Ovary (tissue), 10 donors: ENCODE measurements at places on chromosomes 1 and 21. TPM values are rescaled to one million over a fixed set of nuclear protein-coding genes. Genes with fewer than 3 reads are reported as not detected.

The KRTAP20-4 gene
- not detected for polyA plus RNA-seq

DNA sequence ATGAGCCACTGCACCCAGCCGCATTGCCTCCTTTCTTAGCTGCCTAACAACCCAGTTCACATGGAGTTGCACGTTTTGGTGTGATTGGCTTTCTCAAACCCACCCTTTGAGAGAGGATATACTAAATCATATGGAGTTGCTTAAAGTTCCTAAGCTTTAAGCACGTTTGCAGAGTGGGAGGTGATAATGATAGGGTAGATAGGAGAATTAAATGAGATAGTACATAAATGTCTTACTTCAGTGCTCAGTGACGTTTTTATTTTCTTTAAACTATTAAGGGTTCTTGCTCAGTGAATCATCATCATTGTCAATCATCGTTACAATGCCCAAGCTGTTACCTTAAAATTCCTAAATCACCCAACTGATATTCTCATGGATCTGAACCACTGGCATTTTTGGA, 2.9 kb upstream of the SH3D21 start:
- H3K27ac ChIP-seq: no peak overlapping the region
- no peak overlapping the region for H3K4me3 ChIP-seq
- H3K27me3 ChIP-seq: no peaks in the 10 kb centered on the region
- H3K4me1 ChIP-seq: peaks cover 6% of the 10 kb centered on the region
- DNase-seq: no peak
- H3K36me3 ChIP-seq: no peaks in the 10 kb centered on the region

DNA sequence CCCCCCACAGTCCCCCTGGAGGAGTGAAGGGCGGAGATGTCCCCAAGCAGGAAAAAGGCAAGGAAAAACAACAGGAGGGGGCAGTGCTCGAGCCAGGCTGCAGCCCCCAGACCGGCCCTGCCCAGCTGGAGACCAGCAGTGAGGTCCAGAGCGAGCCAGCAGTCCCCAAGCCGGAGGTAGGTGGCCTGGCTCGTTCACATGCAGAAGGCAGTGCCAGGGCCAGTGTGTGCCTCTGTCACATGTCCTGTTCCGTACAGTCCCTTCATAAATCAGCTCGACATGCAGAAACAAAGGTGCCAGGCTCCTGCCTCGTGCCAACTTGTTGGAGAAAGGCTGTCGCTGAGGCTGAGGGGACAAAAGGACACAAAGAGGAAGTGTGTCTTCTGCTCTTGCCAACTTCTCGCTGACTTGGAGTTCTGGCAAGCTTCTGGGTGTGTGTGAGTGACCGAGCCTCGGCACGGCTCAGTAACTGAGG, 24.1 kb upstream of the MPZL1 start:
- H3K27me3 ChIP-seq: no peaks in the 10 kb centered on the region
- no peak overlapping the region for H3K4me3 ChIP-seq
- no peak for DNase-seq
- no peaks in the 10 kb centered on the region for H3K36me3 ChIP-seq
- H3K27ac ChIP-seq: no peak overlapping the region
- H3K4me1 ChIP-seq: no peaks in the 10 kb centered on the region

DNA sequence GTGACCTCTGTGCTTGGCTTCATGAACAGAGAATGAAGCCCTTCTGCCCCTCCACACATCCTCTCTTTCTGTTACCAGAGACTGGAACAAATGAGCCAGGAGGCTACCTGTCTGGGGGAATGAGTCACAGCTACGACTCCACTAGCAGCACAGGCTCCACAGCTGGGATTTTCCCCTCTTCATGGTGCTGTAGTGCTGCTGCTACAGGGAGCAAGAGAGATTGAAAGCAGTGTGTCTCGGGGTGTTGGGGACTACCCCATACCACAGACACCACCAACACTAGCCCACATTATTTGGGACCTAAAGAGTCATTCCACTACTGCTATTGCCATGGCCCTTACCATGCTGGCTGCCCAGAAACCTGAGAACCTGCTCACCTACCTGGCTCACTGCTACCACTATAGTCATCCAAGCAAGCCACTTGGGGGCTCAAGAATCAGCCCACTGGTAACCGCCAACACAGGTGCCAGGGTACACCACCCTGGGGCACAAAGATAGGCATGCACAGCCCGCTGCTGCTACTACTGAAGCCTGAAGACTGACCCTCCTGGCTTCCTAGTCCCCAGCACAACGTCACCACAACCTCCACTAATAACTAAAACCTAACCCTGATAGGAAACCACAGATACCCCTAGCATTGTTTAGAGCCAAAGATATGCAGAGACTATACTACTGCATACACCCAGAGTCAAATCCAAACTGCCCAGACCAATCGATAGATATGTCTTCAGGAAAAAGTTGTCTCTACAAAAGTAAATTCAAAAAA, 17.7 kb downstream of the CD1E start:
- H3K4me3 ChIP-seq: no peak overlapping the region
- no peak overlapping the region for H3K27ac ChIP-seq
- no peak for DNase-seq
- no peaks in the 10 kb centered on the region for H3K36me3 ChIP-seq

DNA sequence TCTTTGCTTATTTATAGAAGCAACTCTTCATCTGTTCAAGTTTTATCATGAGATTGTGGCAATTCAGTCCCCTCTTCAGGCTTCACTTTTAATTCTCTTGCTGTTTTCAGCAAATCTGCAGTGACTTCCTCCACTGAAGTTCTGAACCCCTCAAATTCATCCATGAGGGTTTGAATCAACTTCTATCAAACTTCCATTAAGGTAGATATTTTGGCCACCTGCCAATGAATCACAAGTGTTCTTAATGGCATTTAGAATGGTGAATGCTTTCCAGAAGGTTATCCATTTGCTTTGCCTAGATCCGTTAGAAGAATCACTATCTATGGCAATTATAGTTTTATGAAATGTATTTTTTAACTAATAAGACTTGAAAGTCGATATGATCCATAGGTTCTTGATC, 946.7 kb upstream of the B3GALT2 start:
- no peak overlapping the region for H3K4me3 ChIP-seq
- no peaks in the 10 kb centered on the region for H3K4me1 ChIP-seq
- no peaks in the 10 kb centered on the region for H3K36me3 ChIP-seq
- no peak overlapping the region for H3K27ac ChIP-seq
- no peak for DNase-seq
- H3K27me3 ChIP-seq: no peaks in the 10 kb centered on the region

The SPRR2F gene
- polyA plus RNA-seq: 109 TPM

DNA sequence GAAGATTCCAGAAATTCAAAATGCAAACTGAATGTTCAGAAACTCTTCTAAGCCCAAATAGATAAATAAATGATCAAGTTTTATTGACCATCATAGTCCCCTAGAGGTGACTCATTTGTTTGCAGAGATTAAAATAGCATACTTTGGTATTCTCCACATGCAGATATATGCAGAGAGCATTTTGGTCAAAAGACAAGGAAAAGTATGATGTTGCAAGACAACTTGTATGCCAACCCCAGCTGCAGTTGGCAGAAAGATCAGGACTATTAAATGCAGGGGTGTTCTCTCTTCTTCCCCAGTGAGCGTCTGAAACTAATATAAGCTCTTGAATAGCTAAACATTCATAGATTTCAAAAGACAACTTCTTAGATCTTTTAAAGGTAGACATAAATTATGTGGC, 404.9 kb downstream of the LTN1 start:
- no peaks in the 10 kb centered on the region for H3K27me3 ChIP-seq
- H3K4me3 ChIP-seq: no peak overlapping the region
- no peak overlapping the region for H3K27ac ChIP-seq
- no peaks in the 10 kb centered on the region for H3K36me3 ChIP-seq

- no peaks in the 10 kb centered on the region for H3K36me3 ChIP-seq
- DNase-seq: no peak
- no peaks in the 10 kb centered on the region for H3K4me1 ChIP-seq
These were observed 71.0 kb upstream of the NFASC start for GRCh38 chr1:204799630-204800029.
